D341Med (cell line): ENCODE measurements at places on chromosomes 4 and X.

DNA sequence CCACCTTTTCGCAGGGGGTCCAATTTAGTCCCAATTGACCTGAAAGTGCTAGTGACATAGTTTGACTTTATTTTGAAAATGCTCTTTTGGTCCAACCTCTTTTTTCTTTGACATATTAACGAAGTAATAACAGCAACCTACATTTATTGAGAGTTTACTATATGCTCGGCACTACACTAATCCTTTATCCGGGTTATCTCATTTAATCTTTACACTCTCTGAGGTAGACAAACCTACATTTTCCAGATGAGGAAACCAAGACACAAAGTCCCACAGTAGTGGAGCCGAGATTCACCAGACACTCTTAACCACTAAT, 307 bp upstream of the ATRX start:
- DNase-seq, result no peak

DNA sequence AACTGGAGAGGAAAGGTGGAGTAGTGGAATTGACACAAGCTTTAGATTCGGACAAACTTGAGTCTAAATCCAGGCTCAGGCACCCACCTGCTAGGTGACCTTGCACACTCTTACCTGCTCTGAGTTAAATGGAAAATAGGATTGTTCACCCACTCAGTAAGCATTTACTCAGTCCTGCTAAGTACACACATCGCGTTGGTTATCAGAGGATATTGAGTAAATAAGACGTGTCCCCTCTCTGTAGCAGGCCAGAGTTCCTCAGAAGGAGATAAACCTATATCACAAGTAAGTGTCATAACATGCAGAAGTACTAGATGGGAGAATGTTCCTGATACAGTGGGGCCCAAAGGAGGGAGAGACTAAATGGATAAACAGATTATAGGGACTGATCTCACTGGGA, 117.7 kb downstream of the SMIM20 start:
- no peak for DNase-seq

GRCh38 chrX:50152456-50152855, 48.4 kb downstream of the AKAP4 start:
- DNase-seq, result no peak

DNA sequence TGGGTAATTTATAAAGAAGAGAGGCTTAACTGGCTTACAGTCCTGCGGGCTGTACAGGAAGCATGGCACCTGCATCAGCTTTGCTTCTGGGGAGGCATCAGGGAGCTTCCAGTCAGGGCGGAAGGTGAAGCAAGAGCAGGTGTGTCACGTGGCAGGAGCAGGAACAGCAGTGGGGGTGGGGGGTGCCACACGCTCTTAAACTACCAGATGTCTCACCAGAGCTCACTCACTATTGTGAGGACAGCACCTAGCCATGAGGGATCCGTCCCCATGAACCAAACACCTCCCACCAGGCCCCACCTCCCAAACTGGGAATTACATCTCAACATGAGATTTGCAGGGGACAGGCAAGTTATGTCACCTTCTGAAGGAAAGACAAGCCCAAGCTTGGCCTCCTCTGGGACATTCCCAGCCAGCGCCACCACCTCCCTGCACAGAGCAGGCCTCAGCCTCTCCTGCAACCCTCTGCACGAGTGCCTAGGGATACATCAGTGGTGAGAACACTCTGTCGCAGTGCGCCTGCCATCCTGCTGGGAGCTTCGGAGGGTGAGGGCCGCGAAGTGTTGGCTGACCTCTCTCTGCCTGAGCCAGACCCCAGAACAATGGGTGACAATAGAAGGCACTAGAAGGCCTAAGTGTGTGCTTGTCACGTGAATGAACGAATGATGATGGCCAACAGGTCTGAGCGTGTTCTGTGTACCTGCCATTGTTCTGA, 244.3 kb downstream of the EVC2 start:
- DNase-seq, result no peak

- DNase-seq, result no peak
Observed at GRCh38 chr4:8592366-8593263, at the start of gene CPZ. CPZ (plus strand) TSS chr4:8592765; CDS start chr4:8592834, 69 bp downstream.

DNA sequence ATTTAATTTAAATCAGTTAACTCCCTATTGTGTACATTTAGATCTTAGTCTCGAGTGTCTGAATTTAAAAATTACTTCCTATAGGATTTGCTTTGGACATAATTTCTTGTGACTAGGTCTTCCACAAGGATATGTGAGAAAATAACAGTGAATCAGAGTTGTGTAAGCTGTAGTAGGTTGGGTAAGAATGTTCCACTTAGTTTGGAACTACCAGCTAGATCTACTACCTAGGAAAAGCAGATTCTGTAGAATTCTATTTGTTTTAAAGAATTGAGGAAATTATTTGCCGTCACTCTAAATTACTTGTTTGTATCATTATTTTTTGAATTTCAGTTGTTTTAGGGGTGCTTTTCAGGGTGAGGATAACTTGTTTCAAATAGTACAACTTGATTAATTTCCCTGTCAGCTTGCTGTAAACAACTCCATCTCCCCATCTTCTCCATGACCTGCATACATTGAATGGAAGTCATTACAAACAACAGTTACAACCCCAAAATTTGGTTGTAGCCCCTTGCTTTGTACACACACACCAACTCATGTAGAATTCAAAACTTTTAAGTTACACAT, 1.3 kb downstream of the MTHFD2L start:
- DNase-seq, result no peak

- DNase-seq, result no peak
Observed at GRCh38 chrX:20680998-20681397, 414.3 kb upstream of the RPS6KA3 start.

DNA sequence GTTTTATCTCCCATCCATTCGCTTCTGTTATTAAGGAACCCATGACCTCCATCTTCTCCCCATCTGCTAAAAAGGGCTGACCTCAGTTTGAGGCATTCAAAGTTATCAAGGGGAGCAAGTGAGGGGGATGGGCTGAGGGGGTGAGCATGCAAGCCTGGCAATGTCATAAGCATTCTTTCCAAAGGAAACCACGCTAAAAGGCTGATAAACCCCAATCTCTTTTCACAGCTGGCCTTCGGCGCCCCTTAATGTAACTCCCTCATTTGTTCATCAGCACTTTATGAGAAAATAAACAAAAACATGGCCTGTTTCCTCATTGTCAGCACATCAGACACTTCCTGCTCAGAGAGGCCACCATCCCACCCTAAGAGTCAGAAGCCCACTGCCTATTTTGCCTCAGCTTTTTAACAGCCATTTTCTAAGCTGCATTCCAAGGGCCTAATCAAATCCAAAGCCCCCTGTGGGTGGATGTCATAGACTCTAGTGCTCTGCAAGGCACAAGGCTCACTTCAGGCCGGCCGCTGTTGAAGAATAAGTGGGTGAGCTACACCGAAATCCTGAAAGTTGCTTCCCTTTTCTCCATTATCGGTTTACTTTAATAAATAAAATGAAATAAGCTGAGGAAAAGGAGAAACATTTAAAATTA, 92.0 kb upstream of the SRD5A3 start:
- no peak for DNase-seq

GRCh38 chrX:98924511-98924910, 1485.6 kb downstream of the PCDH19 start:
- DNase-seq, result no peak

GRCh38 chr4:179625406-179625805, 2183.2 kb upstream of the AGA start:
- DNase-seq, result no peak

DNA sequence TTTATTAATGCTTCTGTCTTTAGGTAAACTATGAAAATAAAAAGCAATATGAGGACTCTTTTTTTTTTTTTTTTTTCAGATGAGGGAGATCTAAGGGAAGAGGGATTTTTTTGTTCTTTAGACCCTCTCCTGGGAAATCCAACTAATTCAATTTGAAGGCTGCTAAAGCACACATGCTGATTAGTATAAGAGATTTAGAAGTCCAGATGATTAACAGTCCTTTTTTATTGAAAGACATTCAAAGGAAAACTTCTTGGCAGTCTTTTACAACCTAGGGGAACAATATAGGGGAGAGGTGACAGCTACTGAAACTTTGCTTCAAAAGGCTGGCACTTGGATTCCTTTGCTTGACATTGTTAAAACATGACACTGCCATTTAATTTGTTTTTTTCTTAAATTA, 602.5 kb downstream of the RAPGEF2 start:
- DNase-seq, result no peak

DNA sequence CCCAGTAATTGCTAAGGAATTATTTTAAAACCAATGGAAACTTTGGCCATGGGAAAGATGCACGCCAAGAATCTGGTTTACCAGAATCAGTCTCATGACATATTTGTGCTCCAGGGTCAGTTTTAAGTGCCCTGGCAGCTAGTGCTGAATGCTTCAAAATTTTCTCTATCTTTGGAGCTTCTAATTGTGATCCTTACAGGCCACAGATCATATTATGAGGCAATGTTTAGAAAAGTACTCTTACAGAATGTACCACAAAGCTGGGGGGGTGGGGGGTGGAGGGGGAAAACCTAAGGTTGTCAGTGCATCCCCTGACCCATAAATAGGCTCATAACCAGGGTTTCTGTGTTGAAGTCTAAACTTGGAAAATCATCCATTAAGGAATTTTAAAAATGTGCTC, 514.5 kb downstream of the INPP4B start:
- no peak for DNase-seq

DNA sequence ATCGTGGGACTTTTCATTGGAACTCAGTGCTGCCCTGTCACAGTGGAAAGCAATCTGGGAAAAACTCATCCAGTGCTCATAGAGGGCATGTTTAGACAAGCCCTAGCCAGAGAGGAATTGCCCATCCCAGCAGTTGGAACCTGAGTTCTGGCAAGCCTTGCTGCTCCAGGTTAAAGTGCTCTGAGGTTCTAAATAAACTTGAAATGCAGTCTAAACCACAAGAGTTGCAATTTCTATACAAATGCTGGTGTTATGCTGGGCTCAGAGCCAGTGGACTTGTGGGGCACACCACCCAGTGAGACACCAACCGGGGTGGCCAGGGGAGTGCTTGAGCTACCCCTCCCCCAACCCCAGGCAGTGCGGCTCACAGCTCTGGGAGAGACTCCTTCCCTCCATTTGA, 142.8 kb upstream of the PPP1R2C start:
- DNase-seq, result no peak

DNA sequence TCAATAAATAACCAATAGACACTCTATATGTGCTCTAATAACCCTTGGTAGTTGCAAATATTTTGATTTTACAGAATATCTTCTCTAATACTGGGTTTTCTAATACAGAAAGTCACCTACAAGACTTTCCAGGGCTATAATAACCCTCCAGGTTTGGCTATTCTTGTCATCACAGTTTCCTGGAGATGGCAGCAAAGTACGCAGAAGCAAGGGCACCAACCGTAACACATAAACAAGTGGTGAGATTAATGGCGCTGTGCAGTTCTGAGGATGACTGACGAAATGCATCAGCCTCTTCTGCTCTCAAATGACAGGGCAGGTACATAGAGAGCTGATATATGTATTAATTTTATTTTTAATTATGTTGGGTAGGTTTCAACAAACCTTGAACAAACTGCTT, 122.4 kb downstream of the C4orf33 start:
- peak; percentile 55 for DNase-seq

DNA sequence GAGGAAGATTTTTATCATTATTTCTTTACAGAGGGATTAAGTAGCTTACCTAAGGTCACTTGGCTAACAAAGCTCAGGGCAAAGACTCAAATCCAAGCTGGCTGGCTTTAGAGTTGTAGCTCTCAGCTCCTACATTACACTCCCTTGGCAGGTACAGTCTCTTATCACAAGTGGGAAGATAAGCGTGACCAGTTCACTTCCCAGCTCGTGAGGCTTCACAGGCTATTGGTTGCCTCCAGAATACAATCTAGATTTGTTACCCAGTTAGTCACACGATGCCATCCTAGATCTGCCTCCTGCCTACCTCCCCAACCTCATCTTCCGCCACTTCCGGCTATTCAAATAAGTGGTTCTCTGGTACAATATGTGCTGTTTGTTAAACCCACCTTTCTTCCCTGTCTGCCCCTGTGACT, 3.7 kb downstream of the MMRN1 start:
- DNase-seq, result no peak

- DNase-seq, result no peak
Observed at GRCh38 chr4:152926959-152927358, 9.2 kb upstream of the FHDC1 start.

GRCh38 chr4:17763931-17764330, 17.5 kb downstream of the FAM184B start:
- no peak for DNase-seq

- no peak for DNase-seq
Observed at GRCh38 chr4:52701207-52701606, 42.1 kb upstream of the USP46 start.

DNA sequence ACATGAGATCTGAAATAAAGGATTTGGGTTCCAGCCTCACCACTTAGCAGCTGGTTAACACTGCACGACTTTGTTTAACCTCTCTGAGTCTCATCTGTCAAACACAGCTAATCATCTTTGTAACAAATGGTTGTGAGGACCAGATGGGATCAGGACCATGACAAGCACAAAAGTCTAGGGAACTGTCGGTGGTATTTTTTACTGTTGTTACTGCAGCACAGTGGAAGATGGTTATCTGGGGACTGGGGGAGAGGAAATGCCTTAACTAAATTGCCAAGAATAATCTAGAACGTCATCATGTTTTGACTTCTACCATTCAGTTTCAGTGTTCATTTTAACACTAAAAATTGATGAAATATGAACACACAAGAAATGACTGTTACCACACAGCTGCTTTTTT, 99.5 kb downstream of the ADGRA3 start:
- no peak for DNase-seq

DNA sequence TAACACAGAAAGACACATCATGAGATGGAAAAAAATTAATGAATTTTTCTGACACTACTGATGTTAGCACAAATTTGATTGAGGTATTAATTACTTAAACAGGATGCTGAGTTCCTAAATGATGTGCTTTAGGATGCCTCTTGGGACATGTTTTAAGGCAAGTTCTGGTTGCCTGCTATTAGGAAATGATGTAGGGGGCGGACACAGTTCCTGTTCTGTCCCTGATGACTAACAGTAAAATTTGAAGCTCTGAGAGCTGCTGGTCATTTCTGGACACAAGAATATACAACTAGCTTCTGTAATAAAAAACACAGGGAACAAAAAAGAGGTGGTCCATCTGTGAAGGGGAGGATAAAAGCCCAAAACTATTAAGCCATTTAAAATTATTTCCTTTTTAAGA, 163.2 kb upstream of the ETNPPL start:
- DNase-seq, result no peak

DNA sequence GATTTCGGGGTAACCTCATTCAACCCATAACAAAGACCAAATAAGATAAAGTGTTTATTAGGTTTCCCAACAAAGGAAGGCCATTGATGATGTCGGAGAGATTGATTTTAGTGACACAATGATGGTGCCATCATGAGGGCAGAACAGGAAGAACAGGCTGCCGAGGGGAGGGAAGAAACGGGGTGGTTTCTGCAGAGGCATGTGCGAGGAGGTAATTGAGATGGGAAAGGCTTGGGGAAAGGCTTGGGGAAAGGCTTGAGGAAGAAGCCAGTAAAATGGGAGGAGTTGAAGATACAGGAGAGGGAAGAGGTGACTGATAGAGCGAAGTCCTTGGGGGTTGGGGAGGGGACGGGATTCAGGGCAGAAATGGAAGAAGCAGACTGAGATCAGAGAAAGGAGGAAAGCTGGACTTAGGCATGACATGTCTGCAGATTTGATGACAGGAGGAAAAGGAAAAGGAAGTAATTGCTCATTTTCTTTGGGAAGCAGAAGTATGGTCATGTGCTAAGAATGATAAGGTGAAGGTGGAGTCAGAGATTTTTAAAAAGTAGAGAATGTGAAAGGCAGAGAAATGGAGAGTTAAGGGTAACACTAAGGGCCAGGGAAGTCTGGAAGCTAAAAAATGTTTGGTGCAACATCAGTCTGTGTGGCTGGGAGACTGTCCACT, 6.0 kb downstream of the HPSE start:
- peak; percentile 38 for DNase-seq
